ENCODE measurements at places on chromosomes 7 and 10.

DNA sequence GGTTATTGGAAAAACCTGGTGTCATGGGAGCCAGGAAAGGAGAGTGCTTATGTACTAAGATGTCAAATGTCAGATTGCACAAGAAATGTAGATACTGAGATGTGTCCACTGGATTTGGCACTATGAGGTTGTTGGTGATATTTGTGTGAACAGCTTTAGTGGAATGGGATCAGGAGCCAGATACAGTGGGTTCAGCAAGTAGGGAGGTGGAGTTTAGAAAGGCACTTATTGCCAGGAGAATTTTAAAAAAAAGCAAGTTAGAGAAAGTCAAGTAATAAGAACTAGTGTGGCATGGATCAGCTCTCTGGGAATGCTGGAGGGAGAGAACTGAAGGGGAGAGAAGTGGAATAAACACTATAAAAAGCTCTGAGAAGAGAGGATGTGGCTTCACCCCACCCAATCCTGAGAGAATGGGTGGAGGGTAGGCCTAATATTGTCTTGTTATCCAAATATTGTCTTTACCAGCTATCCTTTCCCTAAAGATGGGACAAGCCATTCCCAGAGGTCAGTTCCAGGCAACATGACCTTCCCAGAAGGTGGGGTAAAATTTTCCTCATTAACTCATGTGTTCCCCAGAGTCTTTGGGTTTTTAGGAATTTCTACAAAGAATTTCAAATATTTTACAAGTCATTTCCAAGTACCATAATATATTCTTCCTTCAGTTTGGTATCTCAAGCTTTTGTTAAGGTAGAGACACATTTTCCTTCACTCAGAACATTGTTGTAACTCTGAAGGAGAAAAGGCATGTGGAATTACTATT, 42.3 kb downstream of the ENTPD1 start:
- no peak for DNase-seq

- no peak for DNase-seq
Measured at GRCh38 chr7:37061849-37062559, 337.7 kb upstream of the AOAH start.

DNA sequence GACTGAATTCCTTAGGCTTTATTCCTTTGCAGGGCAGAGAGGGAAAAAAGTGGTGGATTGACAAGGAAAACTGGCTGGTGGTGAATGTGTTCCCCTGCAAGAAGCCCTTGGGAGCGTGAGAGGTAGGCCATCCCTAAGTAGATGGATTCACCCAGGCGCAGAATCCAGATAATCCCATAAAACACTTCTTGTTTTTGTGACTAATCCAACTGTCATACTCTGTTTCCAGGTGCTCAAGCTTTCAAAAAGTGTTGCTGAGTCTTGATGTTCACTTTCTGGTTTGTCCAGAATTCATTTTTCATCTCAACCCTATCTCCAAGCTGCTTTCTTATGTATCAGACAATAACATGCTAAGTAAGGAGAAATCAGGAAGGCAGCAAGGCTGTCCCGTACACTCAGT, 250.8 kb upstream of the HABP2 start:
- DNase-seq = no peak

DNA sequence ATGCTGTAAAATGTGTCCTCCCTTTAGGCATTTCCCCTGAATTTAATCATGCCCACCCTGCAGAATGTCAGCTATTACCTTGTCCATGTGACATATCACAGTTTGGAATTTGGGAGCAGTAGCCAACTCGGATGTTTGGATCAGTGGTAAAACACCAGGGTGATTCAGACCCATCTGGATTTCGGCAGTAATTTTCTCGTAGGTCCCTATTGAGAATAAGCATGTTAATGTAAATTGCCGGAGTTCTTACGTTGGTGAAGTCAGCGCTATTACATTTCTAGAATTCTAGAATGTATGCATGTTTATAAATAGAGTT, 44.1 kb downstream of the HGF start:
- DNase-seq = no peak

DNA sequence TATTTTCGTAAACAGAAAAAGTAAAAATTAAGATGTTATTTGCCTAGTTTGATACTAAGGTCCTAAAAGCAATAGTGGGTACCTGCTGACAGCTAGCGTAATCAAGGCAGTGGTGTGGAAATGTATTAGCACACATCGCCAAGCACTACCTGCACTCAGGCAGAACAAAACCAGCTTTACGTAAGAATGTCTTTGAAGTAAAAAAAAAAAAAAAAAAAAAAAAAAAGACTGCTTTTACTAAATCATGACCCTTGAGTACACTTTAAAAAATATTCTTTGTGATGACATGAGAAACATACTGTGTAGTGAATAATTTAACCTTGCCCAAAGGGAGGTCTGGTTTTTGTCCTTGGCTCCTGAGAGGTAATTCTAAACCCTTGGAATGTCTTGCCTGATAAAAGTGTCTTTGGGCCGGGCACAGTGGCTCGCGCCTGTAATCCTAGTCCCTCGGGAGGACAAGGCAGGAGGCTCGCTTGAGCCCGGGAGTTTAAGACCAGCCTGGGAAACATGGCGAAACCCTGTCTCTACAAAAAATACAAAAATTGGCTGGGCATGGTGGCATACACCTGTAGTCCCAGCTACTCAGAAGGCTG, 12.7 kb downstream of the XRCC2 start:
- DNase-seq = no peak

- DNase-seq = no peak
Measured at GRCh38 chr7:126411032-126411820, 841.5 kb downstream of the GRM8 start.

DNA sequence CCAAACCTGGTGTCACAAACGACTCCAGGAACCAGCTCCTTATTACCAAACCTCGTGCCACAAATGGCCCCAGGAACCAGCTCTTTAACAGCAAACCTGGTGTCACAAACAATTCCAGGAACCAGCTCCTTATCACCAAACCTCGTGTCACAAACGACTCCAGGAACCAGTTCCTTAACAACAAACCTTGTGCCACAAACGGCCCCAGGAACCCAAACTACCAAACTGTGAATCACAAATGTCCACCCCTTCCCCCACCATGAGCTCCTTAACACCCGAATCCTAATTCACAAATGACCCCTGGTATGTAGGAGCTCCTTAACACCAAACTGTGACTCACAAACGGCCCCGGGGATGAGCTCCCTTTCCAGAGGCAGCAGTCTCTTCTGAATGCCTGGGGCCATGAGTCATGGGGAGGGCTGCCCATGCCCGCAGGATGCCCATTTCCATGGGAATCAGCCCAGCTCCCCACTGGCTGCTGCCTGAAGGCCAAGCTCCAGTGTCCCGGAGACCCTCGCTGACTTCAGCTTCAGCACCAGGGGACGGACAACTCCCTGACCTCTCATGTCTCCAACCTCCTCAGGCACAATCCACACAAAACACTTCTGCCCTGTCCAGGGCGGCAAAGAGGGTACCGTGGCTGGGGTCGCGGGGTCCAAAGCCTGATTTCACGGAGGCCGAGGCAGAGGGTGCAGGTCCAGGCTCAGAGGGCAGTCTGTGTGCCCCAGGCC, 213.1 kb downstream of the ELFN1 start:
- DNase-seq = no peak

GRCh38 chr10:44233561-44234482, 151.1 kb downstream of the CXCL12 start:
- DNase-seq = peak; percentile 79

DNA sequence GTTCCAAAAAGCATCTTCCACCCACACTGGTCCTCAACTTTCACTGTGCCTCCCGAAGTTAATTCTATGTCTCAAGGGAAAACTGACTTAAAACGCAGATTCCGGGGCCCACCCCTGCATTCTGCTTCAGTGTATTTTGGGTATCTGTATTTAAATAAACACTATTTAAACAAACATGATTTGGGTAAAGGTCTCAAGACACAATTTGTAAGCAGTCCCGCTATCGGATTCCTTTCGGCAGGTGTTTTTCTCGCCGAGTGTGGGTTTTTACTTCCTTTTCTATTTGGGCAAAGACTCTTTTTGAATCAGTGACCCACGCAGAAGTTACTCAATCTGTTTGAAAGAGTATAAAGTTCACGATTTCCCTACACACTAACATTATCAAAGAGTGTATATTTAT, 1.2 kb downstream of the PDIA4 start:
- no peak for DNase-seq

GRCh38 chr7:18671176-18671575, 175.6 kb downstream of the HDAC9 start:
- DNase-seq = no peak

GRCh38 chr10:88152728-88153133, 289.3 kb downstream of the PTEN start:
- no peak for DNase-seq

GRCh38 chr7:140696024-140696679, 356 bp upstream of the NDUFB2 start:
- peak; percentile 92 for DNase-seq

DNA sequence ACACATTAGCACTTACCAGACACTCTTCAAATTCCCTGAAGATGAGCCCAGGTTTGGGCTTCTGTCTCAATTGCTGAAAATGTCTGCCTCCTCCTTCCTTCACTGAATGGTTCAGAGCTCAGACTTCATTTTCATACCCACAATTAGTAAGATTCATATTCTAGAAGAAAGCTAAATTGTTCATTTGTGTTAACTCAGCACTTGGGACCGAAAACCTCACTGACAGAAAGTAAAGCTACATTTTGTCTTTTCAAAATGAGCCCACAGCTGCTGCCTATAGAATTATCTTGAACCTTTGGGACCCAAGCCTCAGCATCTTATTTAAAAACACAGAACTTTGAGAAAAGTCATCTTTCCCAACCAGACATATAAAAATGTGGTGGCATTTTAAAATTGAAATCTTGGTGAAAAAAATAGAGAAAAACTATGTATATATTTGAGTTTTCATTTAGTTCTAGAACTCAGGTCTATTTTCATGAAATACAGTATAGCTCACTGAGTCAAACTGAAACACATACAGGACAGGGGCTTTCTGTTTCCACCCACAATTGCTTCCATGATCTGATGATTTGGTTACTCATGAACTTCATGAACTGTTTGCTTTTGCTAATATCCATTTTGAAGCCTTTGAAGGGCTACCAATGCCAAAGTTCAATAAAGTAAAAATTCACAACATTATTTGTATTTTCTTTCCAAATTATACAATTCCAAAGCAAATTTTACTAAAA, 119.1 kb upstream of the PFKP start:
- no peak for DNase-seq

DNA sequence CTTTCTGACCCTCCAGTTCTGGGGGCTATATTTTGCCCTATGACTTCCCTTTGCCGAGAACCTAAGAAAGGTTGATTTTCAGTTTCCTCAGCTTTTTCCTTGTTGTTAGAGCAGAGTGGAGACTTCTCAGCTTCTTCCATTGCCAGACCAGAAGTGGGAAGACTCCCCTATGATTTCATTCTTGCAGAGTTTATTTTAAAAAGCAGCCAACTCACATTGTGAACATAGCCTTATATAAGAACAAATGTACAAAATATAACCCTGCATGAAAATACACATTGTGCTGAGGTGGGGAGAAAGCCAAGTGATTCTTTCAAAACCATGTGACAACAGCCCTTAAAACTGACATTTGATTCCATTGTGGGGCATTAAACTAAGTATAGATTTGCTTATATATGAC, 33.8 kb upstream of the FZD8 start:
- DNase-seq = no peak

GRCh38 chr10:52952391-52953055, 179.9 kb upstream of the MBL2 start:
- no peak for DNase-seq

DNA sequence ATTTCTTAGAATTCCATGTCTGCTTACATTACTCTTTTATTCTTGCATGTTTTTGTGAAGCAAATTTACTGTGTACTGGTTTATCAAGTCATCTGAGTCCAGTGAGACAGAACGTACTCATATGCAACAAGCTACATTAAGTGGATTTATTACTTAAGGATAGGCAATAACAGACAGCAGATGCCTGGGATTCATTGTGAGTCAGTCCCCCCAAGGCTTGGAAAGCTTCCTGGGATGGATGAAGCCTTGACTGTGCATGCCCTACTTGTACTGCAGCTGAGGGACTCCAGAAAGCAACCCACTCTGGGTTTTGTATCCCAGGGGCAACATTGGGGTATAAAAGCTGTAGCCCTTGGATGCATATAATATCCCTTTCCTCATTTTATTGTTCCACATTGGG, 113.4 kb upstream of the RAB18 start:
- DNase-seq = no peak

DNA sequence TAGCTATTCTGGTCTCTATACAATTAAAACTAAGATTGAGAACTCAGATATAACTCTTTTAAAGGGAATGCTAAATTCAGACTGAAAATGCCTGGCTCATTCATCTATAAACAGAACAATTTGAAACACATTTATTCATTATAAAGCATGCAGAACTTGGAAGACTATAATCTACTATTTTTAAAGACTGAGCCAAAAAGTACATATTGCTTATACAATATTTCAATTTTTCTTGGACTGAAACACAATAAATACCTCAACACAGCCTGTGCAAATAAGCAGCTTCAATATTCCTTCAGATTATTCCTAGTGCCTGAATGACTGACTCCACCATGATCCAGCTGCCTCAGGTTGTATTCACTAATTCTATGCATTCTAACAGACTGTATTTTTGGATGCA, 15.5 kb upstream of the PHYH start:
- no peak for DNase-seq

DNA sequence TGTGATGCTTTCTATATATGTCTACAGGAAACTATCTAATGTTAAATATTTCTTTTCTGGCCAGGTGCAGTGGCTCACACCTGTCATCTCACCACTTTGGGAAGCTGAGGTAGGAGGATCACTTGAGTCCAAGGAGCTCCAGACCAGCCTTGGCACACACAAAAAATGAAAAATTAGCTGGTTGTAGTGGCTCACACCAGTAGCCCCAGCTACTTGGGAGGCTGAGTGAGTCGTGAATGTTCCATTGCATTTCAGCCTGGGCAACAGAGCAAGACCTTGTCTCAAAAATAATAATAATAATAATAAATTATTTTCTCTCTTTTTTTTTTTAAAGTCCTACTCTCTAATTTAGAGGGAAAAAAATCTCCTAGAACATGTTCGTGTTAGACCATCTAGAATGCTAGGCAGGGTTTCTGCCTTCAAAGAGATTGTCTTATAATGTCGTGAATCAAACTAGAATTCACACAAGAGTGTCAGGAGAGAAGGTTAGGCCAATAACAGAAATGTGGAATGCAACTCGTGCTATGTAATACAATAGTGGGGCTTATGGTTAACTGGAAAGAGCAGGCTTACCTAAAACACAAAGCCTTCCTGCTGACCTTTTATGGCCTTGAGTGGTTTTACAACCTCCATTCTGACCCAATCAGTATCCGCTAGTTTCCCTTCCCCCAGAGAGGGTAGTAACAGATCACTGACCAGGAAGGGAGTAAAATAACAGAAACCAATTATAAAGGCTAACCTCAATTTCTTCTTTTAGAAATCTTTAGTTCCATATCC, 46.3 kb downstream of the MYOF start:
- DNase-seq = peak; percentile 61

GRCh38 chr7:51017576-51018535, 235.2 kb upstream of the GRB10 start:
- no peak for DNase-seq

DNA sequence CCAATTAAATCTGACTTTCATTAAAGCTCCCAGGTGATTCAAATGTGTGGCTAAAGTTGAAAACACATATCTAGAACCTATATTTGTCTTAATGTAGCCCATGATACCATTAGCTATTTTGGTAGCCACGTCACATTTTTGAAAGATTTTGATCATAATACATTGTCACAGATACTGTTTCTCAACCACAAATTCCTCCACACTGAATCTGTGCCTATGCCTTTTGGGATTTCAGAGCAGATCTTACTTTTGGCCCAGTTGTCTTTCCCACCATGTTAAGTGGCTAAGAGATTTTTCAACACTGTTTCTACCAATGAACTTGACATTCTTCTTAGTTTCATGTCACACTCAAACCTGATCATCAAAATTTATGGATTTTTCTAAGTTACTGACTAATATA, 47.4 kb downstream of the CH25H start:
- no peak for DNase-seq

GRCh38 chr10:89118091-89118490, 89.0 kb downstream of the CH25H start:
- no peak for DNase-seq
